ENCODE measurements at places on chromosomes 13 and 19. TPM values are rescaled to one million over a fixed set of nuclear protein-coding genes. Genes with fewer than 3 reads are reported as not detected.

DNA sequence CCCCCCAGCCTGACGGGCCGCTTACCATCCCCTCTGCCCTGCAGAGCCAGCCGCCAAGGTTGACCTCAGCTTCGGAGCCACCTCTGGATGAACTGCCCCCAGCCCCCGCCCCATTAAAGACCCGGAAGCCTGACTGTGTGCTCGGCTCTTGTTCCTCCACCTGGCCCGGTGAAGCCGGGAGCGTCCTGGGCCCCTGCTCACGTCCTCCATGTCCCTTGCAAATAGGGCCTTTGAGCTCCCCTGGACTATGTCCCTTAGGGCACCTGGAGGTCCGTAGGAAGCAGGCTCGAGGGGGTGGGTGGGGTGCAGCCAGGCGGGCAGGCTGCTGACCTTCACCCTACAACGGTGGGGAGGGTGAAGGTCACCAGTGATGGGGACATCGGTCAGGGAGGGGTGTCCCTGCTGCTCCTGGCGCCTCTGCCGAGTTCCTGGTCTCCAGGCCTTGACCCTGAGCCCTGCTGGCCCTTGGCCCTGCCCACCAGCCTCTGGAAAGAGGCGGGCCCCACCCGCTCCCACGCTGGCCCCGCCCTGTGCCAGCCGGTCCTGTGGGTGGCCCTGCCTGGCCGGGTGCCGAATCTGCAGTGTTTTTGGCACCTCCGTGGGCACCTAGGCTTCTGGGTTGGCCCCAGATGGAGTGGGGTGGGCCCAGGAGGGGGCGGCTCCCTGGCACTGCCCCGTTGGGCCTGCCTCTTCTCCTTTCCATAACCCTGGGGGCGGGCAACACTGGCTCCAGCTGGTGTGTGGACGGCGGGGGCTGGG, 3.3 kb downstream of the ATP5F1D start:
- peaks cover 15% of the 10 kb centered on the region for H3K4me1 ChIP-seq
- H3K36me3 ChIP-seq, result no peaks in the 10 kb centered on the region
- H3K4me3 ChIP-seq, result peak overlapping the region; percentile 71
- peak overlapping the region; percentile 83 for H3K27ac ChIP-seq

The COL5A3 gene
- 0.08 TPM for total RNA-seq

The TEX29 gene
- total RNA-seq, result 0.51 TPM

The COX6B2 gene
- 0.55 TPM for total RNA-seq

DNA sequence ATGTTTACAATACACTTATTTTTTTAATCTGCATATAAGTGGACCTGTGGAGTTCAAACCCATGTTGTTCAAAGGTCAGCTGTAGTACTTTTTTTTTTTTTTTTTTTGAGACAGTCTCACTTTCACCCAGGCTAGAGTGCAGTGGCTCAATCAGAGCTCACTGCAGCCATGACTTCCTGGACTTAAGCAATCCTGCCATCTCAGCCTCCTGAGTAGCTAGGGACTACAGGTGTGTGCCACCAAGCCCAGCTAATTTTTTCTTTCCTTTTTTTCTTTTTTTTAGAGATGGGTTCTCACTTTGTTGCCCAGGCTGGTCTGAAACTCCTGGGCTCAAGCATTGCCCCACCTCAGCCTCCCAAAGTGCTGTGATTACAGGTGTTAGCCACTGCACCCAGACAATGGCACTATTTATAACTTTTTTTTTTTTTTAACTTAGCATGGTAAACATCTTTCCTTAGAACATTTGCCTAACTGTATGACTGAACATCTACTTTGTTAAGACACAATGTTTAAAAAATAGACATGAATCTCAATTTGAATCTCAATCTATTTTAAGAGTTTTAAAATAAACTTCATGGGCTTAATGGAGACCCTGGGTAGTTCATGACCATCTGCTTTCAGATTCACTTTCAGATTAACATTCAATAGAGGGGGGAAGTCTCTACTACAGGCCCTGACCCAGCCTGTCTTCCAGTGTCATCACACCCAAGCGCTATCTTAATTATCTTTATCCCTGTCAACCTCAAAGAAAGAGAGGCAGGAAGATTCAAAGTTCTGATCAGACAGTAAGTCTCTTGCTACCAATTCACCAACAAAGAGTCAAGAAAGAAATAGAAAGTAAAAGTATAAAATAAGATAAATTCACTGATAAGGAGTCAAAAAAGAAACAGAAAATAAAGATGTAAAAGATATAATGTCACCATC, 97.7 kb upstream of the DOCK9 start:
- H3K36me3 ChIP-seq, result peaks cover 56% of the 10 kb centered on the region
- peak overlapping the region; percentile 97 for H3K27ac ChIP-seq
- no peak for DNase-seq
- peaks cover 59% of the 10 kb centered on the region for H3K4me1 ChIP-seq

DNA sequence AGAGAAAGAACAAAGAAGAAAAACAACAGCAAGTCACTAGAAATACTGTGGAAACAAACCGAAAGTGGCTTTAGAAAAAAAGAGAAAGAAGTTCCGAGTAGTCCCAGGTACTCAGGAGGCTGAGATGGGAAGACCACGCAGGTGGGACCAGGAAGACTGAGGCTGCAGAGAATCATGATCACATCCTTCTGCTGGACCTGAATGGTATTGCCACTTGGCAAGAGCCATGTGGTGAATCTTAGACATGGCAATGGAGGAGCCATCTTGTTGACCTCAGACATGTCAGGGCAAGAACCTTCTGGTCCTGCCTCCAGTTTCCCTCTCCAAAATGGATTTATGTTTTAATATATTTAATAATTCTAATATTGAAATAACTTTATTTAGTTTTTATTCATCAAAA, 37.4 kb upstream of the ZNF724 start:
- no peak overlapping the region for H3K4me3 ChIP-seq
- no peaks in the 10 kb centered on the region for H3K27me3 ChIP-seq
- DNase-seq, result no peak

DNA sequence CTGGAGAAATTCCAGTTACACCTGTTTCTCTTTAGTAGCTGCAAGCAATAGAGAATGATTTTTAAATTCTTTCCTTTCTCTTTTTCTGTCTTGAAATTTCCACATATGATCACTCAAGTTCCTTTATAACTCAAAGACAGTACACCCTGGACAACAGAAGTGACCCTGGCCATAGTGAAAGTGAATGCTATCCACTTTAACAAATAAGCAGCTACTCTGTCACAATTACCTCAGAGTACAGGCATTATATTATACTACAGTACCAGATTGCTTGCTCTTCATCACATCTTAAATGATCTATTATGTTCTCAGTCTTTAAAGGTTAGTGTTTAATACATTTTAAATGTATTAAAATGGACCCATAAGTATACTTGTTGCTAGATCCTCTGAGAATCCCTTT, 136.2 kb downstream of the KLF12 start:
- H3K4me3 ChIP-seq, result no peak overlapping the region
- peaks cover 11% of the 10 kb centered on the region for H3K36me3 ChIP-seq
- H3K27me3 ChIP-seq, result no peaks in the 10 kb centered on the region
- no peak for DNase-seq
- no peak overlapping the region for H3K27ac ChIP-seq

GRCh38 chr13:112850273-112850672, 118.7 kb upstream of the MCF2L start:
- DNase-seq, result no peak
- H3K4me3 ChIP-seq, result no peak overlapping the region
- H3K36me3 ChIP-seq, result peaks cover 27% of the 10 kb centered on the region

GRCh38 chr13:41411522-41411921, 45.8 kb upstream of the RGCC start:
- H3K36me3 ChIP-seq, result no peaks in the 10 kb centered on the region
- H3K27me3 ChIP-seq, result no peaks in the 10 kb centered on the region
- no peak overlapping the region for H3K27ac ChIP-seq
- no peak overlapping the region for H3K4me3 ChIP-seq

All from activated naive CD8-positive, alpha-beta T cell treated with anti-CD3 and anti-CD28 coated beads, Interleukin-2, amount 10 ng/mL, durations not matched to agents 7 days and 5 days (primary cell).